ENCODE measurements at places on chromosomes 1 and 21.

DNA sequence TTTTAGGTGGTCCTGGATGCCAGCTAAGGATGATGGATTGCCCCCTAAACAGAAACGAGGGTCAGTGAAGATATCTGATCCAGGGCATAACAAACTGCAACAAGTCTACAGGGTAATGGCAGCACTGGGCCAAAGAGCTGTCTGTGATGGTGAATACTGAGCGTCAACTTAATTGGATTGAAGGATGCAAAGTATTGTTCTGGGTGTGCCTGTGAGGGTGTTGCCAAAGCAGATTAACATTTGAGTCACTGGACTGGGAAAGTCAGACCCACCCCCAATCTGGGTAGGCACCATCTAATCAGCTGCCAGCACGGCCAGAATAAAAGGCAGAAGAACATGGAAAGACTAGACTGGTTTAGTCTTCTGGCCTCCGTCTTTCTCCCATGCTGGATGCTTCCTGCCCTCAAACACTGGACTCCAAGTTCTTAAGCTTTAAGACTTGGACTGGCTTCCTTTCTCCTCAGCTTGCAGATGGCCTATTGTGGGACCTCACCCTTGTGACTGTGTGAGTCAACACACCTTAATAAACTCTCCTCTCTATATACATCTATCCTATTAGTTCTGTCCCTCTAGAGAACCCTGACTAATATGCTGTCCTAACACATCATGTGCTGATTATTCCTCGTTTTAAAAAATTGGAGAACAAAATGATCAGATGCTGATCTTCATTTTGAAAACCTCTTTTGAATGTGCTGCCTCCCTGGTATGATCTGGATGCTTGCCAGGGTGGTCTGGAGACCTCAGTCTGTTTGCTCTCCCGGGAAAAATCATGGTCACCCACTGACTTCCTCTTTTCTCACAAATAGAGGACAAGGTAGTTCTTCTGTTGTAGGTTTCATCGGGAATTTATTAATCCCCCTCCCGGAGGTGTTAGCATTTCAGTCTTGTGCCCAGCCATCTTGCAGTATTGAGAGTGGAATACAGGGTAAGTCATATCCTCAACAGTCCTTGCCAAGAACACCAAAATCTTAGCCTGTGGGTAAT lies 234.7 kb downstream of the SETD4 start:
- DNase-seq: no peak

DNA sequence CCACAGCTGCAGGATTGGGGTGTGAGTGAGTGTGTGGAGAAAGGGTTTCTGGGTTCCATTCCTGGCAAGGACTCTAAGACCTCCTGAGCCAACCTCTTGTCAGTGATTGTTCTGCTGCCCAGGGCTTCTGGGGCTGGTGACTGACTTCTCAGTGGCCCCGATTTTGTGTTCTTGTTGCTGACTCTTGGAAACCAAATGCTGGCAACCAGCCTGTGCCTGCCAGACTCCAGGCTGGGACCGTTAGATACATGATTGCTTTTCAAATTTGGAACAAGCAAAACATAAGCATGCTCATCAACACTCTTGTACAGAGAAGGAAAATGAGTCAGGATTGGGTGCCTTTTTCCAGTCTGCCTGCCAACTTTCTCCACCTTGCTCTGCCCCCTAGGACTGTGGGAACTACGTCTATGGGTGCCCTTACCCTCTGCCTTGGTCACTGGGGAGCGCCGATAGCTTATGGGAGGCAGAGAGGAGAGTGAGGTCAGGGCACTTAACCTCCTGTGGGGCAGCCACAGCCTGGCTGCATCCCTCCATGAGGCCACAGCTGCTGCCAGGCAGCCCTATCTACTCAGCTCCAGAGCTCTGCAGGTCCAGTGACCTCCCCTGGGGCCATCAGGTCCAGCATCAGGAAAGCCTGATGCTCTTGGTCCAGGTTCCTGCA lies 39.3 kb upstream of the EPS8L3 start:
- DNase-seq: no peak

DNA sequence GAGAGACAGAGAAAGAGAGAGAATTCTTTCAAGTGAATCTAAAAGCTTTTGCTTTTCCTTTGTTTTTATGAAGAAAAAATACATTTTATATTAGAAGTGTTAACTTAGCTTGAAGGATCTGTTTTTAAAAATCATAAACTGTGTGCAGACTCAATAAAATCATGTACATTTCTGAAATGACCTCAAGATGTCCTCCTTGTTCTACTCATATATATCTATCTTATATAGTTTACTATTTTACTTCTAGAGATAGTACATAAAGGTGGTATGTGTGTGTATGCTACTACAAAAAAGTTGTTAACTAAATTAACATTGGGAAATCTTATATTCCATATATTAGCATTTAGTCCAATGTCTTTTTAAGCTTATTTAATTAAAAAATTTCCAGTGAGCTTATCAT lies 117.6 kb downstream of the PTPRC start:
- no peak for DNase-seq

GRCh38 chr1:17405898-17406759 lies 33.3 kb downstream of the RCC2 start:
- DNase-seq: peak; percentile 56

- DNase-seq: peak; percentile 96
Measured at GRCh38 chr1:109793486-109794318, 30.0 kb upstream of the EPS8L3 start.

DNA sequence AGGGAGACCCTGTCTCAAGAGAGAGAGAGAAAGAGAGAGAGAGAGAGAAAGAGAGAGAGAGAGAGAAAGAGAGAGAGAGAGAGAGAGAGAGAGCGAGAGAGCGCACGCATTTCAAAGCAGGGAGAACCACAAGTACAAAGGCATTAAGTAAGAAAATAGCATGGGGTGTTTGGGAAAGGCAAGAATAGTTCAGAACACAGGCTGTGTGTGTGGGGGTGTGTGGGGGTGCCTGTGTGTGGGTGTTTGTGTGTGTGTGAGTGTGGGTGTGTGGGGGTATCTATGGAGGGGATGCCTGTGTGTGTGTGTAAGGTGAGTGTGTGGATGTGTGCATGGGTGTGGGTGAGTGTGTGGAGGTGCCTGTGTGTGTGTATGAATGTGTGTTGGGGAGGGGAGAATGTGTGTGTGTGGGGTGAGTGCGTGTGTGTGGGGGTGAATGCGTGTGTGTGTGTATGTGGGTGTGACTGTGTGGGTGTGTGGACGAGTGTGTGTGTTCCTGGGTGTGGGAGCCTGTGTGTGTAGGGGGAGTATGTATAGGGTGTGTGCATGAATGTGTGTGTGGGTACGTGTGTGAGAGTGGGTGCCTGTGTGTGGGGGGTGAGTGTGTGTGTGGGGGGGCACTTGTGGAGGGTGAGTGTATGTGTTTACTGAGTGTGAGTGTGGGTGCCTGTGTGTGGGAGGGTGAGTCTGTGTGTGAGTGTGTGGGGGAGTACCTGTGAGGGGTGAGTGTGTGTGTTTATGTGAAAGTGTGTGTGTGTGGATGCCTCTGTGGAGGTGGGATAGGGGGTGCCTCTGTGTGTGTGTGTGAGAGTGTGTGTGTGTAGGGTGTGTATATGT lies 19.1 kb upstream of the HDAC1 start:
- DNase-seq: no peak

GRCh38 chr1:156513185-156513584 lies 12.6 kb upstream of the MEF2D start:
- peak; percentile 72 for DNase-seq

GRCh38 chr1:173549813-173550212 lies 53.1 kb downstream of the SLC9C2 start:
- no peak for DNase-seq

DNA sequence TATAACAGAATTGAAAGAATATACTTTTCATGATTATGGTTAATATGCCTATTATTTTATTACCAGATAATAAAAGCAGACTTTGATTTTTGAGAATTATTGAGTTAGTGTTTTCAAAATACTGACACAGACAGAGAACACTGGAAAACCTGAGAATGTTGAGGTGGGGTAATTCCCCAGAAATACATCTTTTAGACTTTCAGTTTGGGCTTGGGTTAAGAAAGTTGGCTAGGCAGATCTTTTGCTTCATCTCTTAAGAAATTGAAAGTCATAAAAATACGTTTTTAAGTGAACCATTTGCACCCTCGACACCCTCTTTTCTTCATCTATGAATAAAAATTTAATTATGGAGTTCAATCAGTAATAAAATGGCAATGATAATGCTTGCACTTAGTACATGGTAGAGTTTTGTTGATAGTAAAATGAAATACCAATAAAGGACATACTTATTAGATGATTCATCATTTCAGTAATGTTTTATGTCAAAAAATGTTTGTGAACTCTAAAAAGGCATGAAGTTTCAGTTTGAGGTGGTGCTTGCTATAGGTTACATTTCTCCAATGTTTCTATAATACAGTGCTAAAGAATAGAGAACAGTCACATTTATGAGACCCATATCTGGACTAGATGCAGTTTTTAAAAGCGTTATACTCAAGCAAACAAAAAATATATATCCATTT lies 1.9 kb upstream of the SAMSN1 start:
- no peak for DNase-seq

- DNase-seq: peak; percentile 56
Measured at GRCh38 chr1:50620680-50621329, 197.6 kb upstream of the DMRTA2 start.

DNA sequence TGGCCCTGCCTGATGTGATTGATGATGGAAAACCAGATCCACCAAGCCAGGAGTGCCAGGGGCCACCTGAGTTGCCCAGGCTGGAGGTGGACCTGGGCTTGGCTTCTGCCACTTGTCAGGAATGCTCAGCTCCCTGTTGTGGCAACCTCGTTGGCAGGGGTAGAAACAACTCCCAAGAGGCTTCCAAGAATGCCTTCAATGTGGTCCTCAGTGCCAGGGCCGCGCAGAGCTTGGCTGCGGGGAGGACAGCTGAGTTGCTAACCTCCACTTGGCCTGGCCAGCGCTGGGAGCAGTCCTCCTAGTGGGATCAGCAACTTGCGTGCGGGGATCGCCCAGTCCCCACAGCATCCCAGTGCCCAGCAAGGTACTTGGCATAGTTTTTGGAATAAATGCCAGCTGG lies 9.0 kb downstream of the MYOM3 start:
- DNase-seq: no peak

GRCh38 chr1:242530761-242531160 lies 6.3 kb upstream of the PLD5 start:
- no peak for DNase-seq

- DNase-seq: no peak
Measured at GRCh38 chr1:68180441-68181164, 51.7 kb downstream of the WLS start.

- peak; percentile 13 for DNase-seq
Measured at GRCh38 chr1:65372557-65372956, 47.9 kb upstream of the LEPR start.

DNA sequence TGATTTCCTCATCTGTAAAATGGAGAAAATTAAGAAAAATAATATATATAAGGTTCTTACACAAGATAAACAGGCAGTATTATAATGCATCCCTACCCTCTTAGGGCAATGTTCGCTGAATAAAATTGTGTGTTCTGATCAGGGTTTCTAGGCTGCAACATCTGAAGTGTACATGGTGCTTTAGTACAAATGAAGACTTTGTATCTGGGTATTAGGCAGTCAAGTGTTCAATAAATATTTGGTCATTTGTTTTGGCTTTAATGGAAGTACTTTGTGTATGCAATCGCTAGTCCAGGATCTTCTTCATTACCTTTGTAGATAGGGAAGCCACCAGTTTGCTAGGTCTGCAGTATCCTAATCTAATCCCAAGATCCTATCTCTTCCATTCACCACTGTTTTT lies 28.1 kb downstream of the DNASE2B start:
- DNase-seq: no peak

DNA sequence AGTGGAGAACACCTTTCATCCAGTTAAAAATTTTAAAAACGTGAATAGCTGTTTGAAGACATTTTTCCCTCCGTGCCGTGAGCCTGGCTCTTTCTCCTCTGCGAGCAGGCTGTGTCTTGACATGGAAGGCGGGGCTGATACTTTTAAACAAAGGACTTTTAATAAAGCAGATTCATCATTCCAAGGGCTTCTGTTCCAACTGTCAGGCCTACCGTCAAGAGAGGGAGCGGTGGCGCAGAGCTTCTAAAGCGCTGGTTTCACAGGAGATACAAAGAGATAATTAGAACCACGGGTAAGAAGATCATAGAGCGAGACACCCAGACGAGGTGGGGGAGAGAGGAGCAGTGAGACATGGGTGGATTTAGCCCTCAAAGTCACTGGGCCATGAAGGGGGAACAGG lies 247.4 kb upstream of the C1orf174 start:
- DNase-seq: no peak

DNA sequence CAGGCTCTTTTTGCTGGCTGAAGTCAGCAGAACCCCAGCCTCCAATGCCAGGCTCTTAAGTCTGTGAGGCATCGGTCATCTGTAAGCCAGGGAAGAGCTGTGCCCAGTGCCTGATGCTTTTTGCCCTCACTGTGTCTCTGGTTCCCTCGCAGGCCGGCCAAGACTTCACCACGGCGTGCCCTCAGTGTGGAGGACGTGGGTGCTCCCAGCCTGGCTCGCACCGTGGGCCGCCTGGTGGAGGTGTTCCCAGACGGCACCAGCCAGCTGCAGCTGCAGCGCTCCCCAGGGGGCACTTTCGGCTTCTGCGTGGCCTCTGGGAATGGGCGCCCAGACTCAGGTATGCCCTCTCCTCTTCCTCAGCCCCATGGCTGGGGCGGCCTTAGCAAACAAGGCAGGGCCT lies 32.5 kb downstream of the KIAA1614 start:
- no peak for DNase-seq

- DNase-seq: no peak
Measured at GRCh38 chr1:205743977-205744376, 6.0 kb downstream of the NUCKS1 start.

- DNase-seq: no peak
Measured at GRCh38 chr1:105373681-105374080, 1624.0 kb downstream of the AMY1C start.

GRCh38 chr1:38111589-38111988 lies 65.0 kb upstream of the POU3F1 start:
- DNase-seq: no peak

DNA sequence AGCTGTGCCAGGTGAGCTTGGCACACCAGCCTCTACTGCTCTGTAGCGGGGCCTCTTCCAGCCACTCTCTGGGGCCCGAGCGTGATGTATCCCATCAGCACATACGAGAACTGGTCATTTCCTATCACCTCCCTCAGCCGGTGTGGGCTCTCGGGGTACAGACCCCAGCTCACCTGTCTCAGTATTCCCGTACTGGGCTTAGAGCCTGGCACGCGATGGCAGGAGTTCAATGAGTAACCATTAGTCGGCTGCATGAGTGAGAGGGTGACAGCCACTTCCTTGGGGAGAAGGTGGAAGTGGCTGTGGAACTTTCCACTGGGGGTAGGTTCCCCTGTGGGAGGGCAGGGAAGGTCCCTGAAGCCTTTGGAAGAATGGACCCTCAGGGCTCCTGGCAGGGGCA lies 46.1 kb downstream of the ECE1 start:
- no peak for DNase-seq

GRCh38 chr1:172411791-172412338 lies 8.6 kb upstream of the C1orf105 start:
- no peak for DNase-seq

DNA sequence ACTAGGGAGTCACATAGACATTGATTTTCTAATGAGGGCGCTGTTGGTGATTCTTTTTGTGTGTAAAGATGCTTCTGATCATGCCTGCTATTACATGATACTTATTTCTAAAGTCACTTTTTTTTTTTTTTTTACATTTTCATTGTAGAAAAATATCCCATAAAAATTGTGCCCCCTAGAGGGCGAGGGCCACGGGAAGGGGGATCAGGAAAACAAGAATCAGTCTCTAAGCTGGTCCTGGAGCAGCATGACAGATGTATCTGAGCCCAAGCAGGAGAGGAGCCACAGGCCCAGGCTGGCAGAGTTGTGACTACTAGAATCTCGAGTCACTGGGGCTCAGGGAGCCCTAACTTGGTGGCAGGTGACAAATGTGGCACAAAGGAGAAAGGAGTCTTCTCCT lies 28.1 kb downstream of the ZSCAN20 start:
- no peak for DNase-seq

Measured in fibroblast of lung (primary cell).